Activated effector memory CD4-positive, alpha-beta T cell treated with anti-CD3 and anti-CD28 coated beads, Interleukin-2, amount 50 U/mL, for 16 hours (primary cell): ENCODE measurements at places on chromosomes 6 and 20.

GRCh38 chr20:50838322-50838625 is 43.4 kb downstream of the BCAS4 start:
- no peak for DNase-seq

GRCh38 chr6:117328005-117328389 is 62.6 kb downstream of the VGLL2 start:
- no peak for DNase-seq

GRCh38 chr20:8118039-8118438 is 14.0 kb upstream of the PLCB1 start:
- DNase-seq: no peak

- DNase-seq: no peak
Observed at GRCh38 chr20:24990810-24991252, 1.7 kb downstream of the APMAP start.

GRCh38 chr6:14727494-14728395 is 518.1 kb upstream of the JARID2 start:
- no peak for DNase-seq
